GM06990 (cell line): ENCODE measurements at places on chromosomes 1 and 21.

DNA sequence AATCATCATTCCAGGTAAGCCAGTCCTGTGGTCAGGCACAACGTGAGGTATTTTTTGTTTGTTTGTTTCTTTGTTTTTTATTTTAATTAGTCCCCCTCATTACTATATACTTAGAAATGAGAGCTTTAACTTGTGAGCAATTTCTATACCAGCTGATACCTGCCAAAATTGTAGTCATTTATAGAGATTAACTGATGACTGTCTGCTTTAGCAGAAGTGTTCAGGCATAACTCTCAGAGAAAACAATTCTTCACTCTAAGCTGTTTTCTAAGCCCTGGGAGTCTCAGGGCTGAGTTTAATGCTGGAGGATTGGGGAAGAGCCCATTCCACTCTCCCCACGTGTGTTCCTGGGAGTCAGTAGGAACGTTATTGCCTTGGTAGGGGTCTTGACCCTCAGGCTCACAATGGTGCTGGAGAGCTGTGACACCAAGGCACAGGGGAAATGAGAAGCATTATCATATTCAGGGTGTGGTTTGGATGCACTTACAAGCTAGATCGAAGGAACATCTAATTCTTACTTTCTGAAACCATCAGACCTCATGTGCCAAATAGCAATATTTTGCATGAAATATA, 168.2 kb downstream of the CLIC6 start:
- DNase-seq = no peak

DNA sequence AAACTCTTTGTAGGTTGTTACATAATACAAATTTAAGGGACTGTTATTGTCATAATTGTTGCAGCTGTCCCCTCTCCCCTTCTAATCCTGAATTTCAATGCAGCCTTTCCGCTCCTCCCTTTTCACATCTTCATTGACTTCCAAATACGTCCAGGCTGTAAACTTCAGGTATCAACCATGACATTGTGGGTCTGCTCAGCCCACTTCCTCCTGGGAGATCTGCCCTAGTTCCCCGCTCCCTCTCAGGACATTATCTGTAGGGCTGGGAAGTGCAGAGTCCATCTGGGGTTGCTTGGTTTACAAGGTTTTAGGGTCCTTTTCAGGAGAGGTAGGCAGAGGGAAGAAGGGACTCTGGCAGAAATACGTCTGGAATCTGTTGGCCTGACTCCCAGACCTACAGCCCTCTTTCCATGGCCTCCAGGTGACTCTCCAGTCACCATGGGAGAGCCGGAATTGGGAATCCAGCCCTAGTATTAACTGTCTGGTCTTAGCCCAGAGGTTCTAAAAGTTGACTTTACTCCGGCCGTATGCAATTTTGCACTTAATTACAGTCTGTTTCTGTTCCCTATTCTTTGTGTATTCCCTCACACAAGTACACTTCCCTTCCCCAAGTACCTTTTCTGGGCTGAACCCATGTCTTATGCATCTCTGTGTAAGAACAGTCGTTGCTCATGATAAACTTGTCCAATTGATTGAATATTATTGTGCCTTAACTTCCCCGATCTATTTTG, 4.7 kb upstream of the DENND2D start:
- peak; percentile 39 for DNase-seq

DNA sequence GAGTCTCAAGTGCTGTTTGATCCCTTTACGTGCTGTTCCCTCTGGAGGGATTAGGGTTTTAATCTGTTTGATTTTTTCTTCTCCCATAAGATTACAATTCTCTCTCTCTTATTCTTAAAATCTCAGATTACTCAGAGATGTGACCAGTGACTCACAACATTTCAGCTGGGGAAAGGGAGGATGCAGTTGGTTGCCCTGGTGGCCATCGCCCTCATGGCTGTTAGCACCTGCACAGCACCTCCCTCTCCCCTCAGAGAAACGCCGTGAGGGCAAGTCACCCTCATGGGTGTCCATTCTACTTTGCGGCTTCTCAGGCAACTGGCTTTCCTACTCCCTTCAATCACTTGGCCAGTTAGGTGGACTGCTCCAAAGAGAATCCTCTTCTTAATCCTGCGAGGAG, 42.4 kb upstream of the KCNA3 start:
- no peak for DNase-seq

DNA sequence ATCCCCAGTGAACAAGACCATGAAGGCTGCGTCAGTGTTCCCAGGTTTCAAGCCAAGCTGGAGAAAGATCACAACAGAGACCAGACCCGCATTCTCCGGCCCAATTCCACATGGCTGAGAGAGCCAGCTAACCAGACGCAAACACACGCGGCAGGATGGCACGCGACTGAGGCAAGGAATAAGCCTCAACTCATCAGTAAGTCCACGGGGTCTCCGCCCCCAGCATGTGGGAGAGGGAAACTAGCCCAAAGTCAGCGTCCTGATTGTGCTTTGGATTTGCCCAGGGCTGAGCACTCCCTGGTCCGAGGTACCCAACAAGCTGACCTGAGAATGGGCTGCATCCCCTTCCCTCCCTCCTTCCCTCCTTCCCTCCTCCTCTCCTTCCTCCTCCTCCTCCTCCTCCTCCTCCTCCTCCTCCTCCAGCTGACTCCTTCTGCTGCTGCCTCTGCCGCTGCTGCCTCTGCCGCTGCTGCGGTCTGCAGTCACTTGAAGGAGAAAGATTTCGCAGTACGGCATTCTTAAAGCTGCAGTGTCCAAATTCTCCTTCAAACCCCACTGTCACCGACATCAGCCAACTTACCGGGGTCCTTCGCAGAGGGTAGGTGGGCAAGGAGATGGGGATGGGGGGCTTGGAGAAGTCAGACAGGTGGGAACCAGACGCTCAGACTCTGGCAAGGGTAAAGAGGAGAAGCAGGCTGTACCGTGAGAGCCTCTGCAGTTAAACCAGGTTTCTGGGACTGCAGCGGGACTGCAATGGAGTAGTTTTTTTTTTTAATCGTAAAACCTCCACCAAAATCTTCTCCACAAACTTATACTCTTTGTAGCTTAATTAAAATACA, 33.0 kb upstream of the H6PD start:
- DNase-seq = no peak

- DNase-seq = no peak
Observed at GRCh38 chr1:63730211-63730610, 43.6 kb upstream of the ROR1 start.

DNA sequence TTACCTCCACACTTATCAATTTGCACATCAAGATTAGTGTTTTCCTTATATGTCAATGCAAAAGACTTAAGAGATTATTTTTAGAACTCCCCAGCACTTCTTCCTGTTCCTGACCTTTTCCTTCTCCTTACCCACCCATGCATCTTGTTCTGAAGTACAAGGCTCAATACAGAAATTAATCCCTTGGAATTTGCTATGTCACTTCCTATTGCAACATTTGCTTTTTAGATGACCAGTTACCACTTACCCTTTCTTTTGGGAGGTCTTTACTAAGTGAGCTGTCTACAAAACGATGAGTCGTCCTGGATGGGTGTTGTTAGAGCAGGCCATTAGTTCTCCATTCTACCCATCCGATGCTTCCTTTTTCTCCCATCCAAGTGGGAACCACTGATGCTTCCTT, 221.2 kb downstream of the FMN2 start:
- DNase-seq = no peak

DNA sequence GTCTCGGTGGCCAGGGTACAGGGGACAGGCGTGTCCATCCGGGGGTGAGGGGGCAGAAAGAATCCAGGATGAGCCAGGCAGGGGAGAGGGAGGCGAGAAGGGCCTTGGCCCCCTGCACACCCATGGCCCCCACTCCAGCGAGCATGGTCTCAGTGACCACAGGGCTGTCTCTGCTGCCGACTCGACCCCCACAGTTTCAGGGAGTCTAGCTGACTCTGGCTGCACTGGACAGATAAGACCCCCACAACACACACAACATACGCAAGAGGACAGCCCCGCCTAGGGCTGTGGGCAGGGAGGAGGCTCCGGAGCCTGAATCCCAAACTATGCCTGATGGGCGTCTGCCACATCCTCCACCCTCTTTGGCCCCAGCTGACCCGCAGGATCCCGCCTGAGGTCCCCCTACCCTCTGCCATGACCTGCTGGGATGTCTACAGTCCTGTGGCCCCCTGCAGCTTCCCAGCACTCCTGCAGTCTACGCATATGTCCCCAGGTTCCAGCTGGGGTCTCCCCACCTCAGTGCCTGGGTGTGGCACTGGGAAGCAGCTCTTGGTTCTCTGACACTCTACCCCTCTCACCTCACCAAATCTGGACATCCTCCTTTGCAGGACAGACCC, 22.0 kb downstream of the WNT9A start:
- DNase-seq = no peak

GRCh38 chr1:153506831-153507413, 28.9 kb downstream of the S100A6 start:
- DNase-seq = no peak

DNA sequence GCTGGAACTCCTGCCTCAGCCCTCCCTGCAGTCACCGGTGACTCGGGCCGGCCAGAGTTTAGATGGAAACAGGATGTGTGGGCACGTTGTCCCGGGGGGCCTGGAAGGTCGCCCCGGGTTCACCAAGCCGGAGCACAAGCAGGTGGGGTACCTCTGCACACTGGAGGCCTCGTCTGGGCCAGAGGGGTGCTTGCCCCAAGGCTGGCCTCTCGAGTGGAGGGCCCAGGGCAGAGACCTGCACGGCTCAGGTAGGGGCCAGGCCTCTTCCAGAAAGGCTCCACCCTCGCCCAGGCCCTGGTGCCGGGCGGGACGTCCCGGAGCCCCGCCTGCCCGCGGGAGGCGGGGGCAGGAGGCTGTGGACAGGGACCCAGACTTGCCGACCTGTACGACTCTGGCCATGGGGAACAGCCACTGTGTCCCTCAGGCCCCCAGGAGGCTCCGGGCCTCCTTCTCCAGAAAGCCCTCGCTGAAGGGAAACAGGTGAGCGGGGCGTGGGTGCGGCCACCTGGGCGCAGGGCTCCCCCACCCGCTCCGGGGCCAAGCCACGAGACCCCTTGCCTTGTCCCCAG, at the start of gene PLEKHN1:
Gene PLEKHN1 (plus strand): TSS at position 348 of the 569 bp plus-strand sequence. CDS start 50 bp downstream, at position 398.
- no peak for DNase-seq

GRCh38 chr21:42566524-42567213, 53.0 kb downstream of the SLC37A1 start:
- DNase-seq = no peak

- DNase-seq = no peak
Observed at GRCh38 chr21:44509539-44509938, 30.5 kb downstream of the KRTAP10-1 start.

GRCh38 chr21:31490443-31490842, 146.4 kb upstream of the TIAM1 start:
- no peak for DNase-seq

DNA sequence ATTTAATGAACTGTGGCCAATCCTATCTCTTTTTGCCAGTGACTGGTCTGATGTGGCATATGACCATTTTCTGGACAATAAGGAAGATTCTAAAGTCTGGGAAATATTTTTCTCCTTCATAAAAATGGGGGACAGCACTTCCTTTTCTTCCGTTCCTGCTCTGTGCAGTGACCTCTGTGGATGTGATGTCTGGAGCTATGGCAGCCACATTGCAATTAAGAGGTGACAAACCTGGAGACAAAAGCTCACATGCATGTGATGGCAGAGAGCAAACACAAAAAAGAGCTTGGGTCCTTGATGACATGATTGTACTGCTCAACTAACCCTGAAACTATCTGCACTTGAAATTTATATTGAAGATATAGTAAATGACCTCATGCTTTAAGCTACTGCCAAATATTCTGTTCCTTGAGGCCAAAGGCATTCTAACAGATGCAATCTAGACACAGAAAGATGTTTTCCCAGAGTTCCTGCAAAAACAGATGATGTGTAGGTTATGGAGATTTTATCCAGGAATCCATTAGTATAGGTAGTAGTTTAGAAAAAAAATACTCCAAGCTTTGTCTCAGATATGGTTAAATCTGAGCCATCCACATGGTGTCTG, 2.2 kb upstream of the MAGI3 start:
- no peak for DNase-seq

GRCh38 chr1:246295340-246295739, 211.7 kb downstream of the SMYD3 start:
- no peak for DNase-seq

DNA sequence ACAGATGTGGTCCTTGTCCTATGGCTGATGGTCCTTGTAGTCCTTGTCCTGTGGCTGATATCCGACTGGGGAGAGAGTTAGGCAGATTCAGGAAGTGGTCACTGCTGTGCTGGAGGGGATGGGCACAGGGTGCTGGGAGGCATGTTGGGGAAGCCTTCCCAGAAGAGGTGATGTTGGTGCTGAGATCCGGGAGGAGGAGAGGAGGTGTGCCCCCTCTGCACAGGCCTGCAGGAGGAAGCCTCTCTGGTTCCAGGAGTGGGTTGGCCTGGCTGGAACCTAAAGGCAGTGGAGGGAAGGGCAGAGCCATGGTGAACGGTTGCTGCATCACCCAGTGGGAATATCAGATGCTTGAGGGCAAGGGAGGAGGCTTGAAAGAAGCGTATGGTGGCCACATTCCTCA, 14.7 kb downstream of the COQ8A start:
- no peak for DNase-seq

DNA sequence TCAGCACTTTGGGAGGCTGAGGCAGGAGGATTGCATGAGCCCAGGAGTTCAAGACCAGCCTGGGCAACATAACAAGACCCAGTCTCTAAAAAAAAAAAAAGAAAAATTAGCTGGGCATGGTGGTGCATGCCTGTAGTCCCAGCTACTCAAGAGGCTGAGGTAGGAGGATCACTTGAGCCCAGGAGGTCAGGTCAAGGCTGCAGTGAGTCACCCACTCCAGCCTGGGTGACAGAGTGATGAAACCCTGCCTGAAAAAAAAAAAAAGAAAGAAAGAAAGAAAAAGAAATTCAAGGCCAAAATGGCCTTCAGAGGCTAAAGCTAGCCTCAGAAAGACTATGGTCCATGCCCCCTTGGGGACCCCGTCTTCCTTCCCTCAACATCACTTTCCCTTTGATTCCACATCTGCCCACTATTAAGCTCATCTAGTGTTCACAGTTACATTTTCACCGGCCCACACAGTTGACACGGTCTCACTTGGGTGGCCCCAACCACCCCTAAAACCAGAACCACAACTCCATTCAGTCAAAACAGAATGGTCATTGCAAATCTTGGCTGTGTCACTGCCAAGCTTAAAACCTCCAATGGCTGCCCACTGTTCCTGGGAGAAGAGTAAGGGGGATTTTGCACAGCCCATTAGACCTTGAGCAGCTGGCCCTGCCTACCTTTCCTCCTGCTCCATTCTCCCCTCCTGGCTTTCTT, 2.1 kb upstream of the CAPN8 start:
- DNase-seq = no peak

GRCh38 chr1:170309389-170310013, 163.7 kb downstream of the NTMT2 start:
- no peak for DNase-seq

DNA sequence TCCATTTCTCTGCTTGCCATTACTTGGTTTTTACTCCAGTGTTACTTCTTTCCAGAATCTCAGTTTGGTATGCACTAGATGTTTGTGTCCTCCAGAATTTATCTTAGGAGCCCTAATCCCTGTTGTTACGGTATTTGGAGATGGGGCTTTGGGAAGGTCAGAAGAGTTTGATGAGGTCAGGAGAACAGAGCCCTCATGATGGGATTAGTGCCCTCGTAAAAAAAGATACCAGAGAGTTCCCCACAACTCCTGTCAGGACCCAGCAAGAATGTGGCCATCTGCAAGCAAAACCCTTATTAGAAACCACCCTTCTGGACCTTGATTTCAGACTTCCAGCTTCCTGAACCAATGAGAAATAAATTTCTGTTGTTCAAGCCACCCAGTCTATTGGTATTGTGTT, 98.0 kb downstream of the ADAMTS1 start:
- DNase-seq = no peak
